Activated CD8-positive, alpha-beta memory T cell treated with anti-CD3 and anti-CD28 coated beads, Interleukin-2, amount 10 ng/mL, durations not matched to agents 7 days and 5 days (primary cell): ENCODE measurements at places on chromosomes 5 and 9.

DNA sequence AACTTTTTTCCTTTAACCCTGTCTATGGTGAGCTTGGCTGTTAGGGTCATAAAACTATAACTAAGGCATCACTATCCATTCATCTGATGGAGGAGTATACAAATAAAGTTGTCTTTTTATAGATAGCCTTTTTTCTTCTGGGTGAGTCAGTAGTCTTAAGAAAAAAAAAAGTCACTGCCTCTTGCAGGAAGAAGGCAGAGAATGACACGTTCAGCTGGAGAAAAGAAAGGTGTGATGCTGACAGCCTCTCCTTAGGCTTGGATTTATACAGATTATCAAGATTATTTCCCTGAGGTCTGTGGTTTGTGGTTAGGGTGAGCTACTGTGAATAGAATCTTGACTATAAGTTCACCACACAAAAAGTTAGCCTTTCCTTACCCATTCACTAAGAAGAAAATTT lies 23.0 kb downstream of the EPB41L4B start:
- no peak for DNase-seq

GRCh38 chr9:100355561-100355960 lies 2.8 kb upstream of the TEX10 start:
- no peak for DNase-seq

DNA sequence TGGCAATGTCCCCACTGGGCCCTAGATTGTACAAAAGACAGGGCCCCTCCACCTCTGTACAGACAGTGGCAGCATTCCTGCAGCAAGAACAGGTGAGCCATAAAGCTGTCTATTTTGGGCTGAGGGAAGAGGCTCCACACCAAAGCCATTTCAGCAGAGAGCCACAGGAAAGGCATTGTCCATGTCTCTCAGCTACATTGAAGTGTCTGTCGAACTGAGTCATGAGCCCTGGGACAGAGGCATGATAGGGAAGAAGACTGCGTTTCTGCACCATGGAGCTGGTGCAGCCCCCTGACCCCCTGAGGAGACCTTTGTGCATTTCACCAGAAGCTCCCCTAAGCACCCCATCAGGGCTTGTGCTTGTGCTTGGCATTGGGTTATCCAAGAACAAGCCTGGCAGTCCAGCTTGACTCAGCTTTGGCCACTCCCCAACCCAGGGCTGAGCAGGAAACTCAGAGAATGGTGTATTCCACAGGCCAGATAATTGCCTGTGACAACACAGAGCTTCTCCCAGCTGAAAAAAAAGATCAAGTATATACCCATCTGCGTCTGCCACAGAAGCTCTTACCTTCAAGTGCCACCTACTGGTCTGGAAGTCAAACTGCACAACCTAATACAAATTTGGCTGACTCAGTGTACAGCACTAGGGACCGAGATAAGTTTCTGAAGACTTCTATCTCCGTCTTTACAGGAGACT lies 5.9 kb upstream of the FRMD3 start:
- no peak for DNase-seq

DNA sequence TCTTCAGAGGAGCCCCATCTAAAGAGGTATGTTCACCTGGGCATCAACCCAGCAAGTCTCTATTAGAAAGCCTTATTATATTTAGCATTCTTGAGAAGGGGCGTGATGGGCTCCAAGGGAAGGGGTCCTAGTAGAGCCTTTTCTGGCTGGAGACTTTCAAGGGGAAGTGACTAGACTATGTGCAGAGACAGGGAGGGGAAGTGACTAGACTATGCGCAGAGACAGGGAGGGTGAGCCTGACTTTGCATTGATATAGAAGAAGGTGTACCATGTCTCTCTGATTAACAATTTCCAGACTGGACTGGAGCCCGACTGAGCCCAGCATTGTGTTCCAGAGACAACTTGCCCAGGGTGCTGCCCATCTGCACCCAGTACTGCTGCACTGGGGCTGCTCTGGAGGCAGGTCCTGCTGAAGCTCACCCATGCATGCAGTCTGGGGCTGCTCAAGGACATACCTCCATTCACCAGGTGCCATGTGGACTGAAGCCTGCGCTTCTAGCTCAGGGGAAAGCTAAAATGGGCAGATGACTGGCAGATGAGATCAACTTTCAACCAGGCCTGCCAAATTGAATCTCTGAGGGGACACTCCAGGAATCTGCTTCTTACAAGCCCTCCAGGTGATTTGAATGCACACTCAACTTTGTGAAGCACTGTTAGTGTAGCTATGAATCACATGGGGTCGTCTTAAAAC lies 83.0 kb upstream of the GNA14 start:
- DNase-seq: no peak

DNA sequence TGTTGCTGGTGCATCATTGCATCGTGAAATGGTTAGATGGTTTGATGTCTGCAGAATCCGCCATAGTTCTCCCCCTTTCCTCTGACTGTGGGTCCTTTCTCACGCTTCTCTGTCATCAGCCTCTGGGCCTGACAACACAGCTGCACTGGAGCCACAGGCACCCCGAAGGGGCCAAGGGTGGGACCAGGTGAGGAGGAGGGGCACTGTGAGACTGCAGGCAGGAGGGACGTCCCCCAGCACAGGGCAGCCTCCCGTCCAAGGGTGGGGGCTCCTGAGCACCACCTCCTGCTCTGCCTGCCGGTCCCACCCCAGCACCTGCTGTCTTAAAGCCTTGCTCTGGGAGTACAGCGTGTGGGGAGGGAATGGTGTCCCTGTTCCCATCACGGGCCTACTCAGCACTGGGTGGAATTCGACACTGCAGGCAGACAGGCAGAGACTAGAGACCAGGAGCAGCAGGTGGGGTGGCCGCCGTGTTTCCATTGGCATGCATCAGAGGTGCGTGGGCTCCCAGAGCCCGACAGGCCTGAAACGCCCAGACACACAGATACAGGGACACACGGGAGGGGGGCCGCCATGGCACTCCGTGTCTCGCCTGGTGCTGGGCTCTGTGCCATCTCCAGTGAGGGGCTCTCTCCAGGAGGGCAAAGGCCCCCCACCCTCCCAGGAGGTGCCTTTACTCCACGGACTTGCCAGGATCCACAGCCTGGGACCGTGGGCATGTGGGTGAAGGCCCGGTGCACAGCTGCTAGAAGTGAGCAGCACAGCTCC lies 15.0 kb downstream of the CACNA1B start:
- no peak for DNase-seq

- no peak for DNase-seq
Measured at GRCh38 chr5:148939676-148940075, 113.3 kb downstream of the ADRB2 start.

DNA sequence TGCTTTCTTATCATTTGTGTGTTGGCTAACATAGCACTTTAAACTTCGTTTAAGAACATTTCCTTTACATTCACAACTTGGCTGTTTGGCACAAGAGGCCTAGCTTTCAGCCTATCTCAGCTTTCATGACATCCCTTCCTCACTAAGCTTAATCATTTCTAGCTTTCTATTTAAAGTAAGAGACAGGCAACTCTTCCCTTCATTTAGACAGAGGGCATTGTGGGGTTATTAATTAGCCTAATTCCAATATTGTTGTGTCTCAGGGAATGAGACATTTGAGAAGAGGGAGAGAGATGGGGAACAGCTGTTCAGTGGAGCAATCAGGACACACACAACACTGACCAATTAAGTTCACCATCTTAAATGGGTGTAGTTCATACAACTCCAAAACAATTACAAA lies 51.0 kb upstream of the OR2K2 start:
- DNase-seq: no peak

GRCh38 chr9:87109231-87109631 lies 161.9 kb upstream of the GAS1 start:
- no peak for DNase-seq

DNA sequence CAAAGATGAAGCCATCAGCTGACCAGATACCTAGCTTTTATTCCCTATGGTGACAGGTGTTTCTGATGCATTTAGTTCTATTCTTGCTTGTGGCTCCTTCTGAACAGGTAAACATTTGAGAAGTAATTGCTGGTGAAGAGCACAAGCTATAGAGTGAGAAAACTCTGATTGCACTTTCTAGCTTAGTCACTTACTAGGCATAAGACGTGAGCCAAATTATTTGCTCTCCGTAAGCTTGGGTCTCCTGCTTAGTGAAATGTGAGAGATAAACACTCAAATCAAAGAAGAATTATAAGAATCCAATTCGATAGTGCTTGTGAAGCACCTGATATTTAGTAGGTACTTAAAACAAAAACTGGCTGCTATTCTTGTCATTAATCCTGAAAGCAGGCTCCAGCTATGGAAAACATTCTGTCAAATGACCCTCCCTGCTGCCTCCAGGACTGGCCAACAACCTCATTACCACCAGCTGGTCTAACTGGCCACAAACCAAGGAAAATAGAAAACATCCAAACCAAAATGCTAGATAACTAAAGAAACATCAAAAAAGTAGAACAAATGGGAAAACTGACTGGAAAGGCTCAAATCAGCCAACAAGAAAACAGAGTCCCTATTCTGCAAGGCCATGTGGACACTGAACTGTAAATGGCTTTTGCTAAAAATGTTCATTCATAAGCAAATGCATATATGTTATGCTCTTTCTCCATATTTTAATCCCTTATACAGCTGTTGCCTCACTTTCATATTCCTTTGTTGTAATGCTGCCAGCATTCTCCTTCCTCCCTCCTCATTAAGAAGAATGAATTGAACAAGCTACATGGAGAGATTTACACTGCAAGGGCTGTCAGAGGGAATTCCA lies 616.1 kb downstream of the DTWD2 start:
- no peak for DNase-seq

- peak; percentile 36 for DNase-seq
Measured at GRCh38 chr5:1551426-1552301, 27.9 kb upstream of the LPCAT1 start.

DNA sequence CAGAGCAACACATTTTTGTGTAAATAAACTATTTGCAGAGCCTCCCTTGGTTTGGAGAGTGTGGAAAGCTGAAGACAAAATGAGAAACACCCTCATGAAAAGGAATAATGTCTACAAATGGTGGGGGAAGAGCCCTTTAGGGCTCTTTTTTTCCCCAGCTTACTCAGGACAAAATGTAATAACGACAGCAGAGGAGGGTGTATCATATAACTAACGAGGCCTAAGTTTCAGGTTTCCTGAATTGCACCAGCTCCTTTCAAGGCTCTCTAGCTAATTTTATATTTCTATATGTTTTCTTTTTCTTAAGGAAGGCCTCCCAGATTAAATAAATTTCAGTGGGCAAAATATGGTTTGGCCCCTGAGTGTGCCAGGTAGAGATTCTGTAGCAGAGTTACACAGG lies 116.3 kb downstream of the FEM1C start:
- no peak for DNase-seq

- DNase-seq: no peak
Measured at GRCh38 chr9:14433351-14434157, 119.6 kb upstream of the NFIB start.
